ENCODE measurements at places on chromosomes 3 and 15.

GRCh38 chr3:179421500-179421899, 29.8 kb downstream of the GNB4 start:
- DNase-seq: no peak

DNA sequence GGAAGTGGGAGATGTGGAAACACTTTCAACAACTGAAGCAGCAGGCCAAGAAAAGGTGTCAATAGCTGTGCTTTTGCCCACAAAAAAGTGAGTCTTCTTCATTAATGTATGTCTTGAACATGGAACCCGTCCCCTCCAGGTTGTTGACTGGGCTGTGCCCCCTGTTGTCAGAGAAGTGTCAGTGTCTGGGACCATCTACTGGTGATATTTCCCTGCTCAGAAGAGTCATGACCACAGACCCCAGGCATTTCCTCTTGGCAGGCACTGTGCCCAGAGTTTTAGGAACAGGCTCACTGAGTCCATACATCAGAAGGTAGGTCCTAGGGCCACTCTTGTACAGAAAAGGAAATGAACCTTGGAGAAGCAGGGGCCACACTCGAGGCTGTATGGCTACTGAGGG, 54.8 kb upstream of the LARS2 start:
- no peak for DNase-seq

DNA sequence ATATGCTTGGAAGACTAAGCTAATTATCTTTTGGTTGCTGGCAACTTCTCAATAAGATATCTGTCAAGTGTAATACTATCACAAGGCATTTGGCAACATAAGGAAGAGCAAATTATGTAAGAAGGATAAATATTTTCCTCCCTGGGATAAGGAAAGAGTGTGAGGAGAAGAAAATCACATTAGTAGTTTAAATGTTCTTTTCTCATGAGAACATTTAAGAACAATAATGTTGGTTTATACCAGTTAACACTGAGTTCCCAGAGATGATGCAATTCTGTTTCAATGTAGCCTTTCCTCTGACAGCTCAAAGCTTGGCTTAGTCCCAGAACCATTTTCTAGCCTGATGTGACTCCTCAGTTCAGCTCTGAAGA, 66.1 kb upstream of the NPHP3 start:
- no peak for DNase-seq

- no peak for DNase-seq
Observed at GRCh38 chr3:37349640-37350039, 175.3 kb upstream of the LRRFIP2 start.

GRCh38 chr3:27391796-27392195, 22.6 kb upstream of the NEK10 start:
- no peak for DNase-seq

GRCh38 chr15:57388464-57388863, 12.2 kb downstream of the CGNL1 start:
- no peak for DNase-seq

DNA sequence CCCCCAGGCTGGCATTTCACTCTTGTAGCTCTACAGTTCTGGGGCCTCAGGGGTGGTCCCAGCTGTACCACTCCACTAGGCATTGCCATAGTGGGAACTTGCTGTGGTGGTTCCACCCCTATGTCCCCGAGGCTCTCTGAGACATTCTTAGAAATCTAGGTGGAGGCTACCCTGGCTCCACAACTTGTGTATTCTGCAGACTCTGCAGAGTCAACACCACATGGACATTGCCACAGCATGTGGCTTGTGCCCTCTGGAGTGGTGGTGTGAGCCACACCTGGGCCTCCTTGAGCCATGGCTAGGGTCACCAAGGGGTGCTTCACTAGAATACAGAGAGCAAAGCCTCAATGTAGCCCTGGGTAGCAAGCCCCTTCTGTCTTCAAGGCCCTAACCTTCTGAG, 54.4 kb upstream of the STRIT1 start:
- DNase-seq: no peak

DNA sequence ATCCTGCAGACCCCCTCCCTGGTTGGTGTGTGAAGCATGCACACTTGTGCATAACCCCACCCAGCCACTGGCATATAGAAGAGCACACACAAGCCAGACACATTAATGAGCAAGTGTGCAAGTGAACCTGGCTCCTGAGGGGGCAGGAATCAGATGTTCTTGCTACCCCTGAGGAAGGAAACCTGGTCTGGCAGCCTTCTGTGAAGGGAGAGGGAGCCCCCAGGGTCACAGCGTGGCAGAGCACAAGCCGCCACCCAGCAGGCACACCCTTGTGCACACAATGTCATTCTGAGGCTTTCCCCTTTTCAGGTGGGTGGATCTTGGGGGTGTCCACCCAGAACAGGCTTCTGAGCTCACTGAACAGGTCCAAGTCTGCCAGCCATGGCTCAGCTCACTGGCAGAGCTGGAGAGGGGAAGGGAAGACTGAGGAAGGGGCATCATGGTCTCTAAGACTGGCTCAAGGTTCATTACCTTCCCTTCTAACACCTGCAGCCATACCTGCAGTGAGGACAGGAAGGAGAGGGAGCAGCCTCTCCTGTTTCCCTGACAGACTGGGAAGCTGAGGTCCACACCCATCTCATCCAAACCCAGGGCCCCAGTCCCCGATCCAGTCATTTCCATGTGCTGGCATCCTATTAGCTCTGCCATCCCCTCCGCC, 31.6 kb upstream of the SEMA3F start:
- no peak for DNase-seq

- no peak for DNase-seq
Observed at GRCh38 chr3:193947596-193947995, 188.4 kb upstream of the HES1 start.

- DNase-seq: no peak
Observed at GRCh38 chr3:114080201-114080600, 23.7 kb downstream of the QTRT2 start.

GRCh38 chr15:50247819-50248655, 17.5 kb downstream of the HDC start:
- DNase-seq: peak; percentile 56
